Fibroblast of skin of right biceps (primary cell): ENCODE measurements at places on chromosomes 1 and 21.
A peak's percentile ranks its signal among the peaks of the same experiment; 100 is the strongest.

DNA sequence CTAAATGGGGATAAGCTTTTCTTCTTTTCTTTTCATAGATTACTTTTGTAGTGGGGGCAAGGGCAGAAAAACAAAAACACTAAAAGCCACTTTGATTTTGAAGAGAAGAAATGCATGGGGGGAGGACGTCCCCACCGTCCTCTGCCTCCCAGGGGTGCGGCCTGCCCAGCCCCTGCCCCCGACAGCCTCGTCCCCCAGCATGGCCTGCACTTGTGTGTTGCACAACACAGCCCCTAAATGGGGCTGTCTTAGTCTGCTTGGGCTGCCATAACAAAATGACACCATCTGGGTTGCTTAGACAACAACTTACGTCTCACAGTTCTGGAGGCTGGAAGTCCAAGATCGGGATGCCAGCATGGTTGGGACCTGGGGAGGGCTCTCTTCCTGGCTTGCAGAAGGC is 57.3 kb upstream of the TMEM51 start:
- no peak for DNase-seq

- no peak for DNase-seq
These were observed 2.6 kb downstream of the CROCC start for GRCh38 chr1:16924216-16924918.

- no peak for DNase-seq
These were observed 34.0 kb upstream of the SSX2IP start for GRCh38 chr1:84724128-84724860.

DNA sequence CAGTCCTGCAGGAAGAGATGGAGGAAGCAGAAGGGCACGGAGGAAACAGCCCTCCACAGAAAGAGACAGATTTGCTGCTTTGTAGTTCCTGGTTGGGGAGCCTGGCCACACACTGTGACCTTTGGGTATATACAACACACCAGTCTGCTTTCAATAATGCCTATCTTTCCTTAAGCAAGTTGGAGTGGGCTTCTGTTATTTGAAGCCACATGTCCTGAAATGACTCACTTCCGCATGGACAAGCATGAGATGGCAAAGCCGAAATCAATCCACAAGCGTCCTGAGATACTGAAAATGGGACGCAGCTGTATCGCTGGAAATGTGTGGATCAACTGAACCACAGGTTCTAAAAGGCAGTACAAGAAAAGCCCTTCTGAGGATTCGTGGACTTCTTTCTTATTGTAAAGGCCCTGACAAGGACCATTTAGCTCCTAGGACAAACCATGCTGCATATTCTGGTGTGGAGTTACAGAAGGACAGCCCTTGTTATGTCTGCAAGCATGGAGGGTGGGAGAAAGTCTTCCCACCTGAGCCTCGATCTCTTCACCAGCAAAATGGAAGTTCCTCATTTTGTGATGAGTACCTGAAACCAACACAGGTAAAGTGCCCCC is 22.7 kb upstream of the FHAD1 start:
- DNase-seq: no peak

- peak; percentile 27 for DNase-seq
These were observed 290.4 kb downstream of the AKT3 start for GRCh38 chr1:243559575-243560162.

DNA sequence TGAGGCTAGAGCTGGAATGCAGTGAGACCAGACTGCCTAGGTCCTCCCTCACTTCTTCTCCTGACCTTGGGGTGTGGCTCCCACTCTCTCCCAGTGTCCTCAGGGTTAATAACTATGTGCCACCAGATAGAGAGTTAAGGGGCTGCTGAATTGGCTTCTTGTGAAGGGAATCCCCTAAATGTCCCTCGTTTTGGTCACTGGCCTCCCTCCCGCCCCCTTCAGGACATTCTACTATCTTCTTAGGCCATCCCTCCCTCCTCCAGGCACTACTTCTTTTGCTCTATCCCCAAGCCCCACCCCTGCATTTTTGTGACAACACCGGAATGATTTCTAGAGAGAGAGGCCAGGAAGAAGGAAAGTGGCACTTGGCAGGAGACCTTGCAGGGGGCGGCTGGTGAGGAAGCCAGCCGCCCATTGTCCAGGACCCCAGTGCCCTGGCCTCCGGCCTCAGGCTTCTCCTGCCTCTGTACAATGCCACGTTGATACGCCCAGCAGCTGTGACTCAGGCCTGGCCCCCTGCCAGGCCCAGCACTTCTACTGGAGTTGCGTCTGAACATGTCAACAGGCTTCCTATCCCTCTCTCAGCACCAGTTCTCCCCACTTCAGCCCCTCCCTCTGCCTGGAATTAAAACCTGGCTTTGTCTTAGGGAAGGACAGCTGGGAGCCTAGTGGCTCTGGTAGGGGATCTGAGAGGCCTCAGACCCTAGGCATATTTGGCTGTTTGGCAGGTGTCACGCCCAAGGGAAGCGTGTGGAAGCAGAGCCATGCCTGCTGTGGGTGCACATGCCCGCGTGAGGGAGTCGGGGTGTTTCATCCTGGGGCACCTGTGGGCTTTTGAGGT is 9.1 kb downstream of the LMNA start:
- DNase-seq: peak; percentile 98

DNA sequence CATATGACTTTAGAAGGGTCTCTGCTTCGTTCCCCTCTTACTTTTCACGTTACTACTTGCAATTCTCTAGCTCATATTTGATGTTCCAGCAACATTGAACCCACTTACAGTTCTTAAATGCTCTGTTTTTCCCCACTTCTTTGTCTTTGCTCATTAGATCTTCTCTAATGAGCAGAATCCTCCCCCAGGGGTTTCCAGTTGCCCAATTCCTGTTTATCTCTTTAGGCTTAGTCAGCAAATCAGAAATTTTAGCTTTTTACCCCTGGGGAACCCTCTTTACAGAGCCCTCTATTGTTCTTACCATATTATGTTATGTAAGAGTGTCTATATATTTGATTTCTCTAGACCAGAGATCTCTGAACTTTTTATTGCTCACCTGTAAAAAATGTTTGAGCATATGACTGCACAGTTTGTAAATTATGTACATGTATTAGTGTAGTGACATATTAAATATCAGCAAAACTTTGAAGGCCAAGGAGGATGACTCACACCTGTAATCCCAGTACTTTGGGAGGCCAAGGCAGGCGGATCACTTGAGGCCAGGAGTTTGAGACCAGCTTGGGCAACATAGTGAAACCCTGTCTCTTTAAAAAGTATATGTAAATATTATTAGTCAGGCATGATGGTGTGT is 71.4 kb downstream of the FNBP1L start:
- peak; percentile 59 for DNase-seq

DNA sequence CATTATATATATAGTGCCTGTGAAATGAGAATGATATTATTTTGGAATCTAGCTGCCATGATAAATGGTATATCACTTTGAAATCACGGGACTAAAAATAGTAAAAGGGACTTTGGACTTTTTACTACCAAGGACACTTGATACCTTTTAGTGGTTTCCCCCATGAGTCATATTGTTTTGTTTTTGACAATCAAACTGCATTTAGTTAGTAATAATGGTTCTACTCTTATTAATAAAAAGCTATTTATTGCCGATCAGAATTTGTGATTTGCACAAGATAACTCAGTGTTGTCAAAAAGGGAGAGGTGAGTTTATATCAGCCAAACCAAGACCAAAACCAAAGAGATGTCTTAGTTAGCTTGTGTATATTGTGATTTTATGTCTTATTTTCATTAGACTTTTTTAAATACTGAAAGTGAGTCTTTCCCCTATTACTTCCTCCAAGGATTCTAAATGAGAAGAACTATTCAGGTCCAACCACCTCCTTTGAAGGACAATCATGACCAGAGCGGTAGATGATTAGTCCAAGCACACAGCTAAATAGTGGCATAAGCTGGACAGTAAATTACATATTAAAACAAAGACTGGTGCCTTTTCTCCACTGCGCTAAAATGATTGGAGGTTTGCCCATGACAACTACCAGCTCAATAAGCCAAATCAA is 281.7 kb upstream of the ESRRG start:
- DNase-seq: no peak

- DNase-seq: peak; percentile 75
These were observed 708 bp downstream of the CDA start for GRCh38 chr1:20589331-20590278.

DNA sequence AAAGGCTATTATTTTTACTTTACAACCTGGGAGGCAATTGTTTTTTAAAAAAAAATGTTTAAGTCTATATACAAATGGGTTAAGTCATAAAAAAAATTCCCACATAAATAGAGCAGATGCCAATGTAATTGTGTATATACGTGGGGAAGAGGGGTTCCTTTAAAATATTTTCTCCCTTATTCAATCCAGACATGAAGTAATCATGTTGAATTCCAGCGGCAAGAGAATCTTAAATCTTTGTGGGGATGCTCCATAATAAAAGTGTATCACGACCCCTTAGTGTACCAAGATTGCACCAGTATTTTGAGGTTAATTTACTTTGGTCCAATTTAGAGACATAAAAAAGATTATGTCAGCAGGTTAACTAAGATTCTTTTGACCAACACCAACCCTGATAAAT is 62.1 kb downstream of the ARID4B start:
- DNase-seq: peak; percentile 47

GRCh38 chr1:39230261-39231190 is 26.0 kb downstream of the MACF1 start:
- peak; percentile 43 for DNase-seq

GRCh38 chr1:230240446-230241086 is 173.5 kb downstream of the GALNT2 start:
- peak; percentile 8 for DNase-seq

DNA sequence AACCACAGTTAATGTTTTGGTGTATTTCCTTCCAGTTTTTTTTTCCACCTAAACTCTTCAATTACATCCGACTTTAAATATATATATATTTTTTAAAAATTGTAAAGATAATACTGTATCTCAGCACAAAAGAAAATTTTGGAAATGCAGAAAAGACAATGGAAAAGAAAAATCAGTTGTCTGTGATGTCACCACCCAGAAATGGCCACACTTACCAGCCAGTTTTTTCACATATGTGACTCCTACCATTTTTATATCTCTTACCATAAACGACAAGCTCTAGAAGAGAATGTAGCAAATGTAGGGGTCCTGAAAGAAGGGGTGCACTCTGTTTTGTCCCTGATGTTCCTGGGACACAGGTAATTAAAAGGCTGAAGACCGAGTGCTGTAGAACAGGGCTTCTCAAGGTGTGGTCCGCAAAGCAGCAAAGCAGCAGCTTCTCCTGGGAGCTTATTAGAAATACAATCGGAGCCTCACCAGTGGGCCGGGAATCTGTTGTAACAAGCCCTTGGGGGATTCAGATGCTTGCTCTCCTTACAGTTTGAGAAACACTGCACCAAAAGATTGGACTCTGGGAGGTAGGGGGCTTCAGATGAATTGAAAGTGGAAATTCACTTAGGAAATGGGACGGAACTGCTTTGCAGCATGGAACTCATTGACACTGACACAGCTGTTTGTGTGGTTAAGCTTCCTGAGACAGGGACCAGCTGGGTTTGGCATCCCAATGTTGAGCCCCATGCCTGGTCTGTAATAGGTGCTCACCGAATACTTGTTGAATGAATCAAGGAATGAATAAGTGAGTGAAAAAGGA is 44.1 kb downstream of the ALPL start:
- peak; percentile 78 for DNase-seq

GRCh38 chr1:86247597-86248279 is 91.2 kb upstream of the COL24A1 start:
- DNase-seq: peak; percentile 60

DNA sequence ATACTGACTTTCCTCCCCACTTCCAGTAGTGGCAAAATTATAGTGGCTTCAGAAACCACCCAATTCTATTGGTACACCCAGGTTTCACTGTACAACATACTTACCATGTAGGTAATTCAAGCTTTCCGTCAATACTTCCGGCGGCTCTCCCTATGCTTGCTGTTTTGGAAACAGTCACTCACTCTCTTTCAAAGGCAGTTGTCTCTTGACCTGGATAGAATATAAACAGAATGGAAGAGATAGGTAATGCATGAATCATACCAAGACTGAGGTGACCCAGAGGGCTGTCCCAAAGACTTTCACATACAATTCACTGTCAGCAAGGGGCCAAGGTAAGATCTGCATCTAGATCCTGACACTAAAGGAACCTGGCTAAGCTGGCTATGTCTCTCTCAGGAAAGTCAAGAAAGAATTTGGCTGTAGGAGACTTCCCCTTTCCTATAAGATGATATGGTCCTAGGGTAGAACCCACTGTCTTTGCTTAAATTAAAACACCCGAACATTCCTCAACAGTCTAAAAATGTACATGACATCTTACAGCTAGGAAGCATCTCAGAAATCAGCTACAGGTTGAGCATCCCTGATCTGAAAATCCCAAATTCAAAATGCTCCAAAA is 59.6 kb downstream of the LUZP1 start:
- DNase-seq: no peak

DNA sequence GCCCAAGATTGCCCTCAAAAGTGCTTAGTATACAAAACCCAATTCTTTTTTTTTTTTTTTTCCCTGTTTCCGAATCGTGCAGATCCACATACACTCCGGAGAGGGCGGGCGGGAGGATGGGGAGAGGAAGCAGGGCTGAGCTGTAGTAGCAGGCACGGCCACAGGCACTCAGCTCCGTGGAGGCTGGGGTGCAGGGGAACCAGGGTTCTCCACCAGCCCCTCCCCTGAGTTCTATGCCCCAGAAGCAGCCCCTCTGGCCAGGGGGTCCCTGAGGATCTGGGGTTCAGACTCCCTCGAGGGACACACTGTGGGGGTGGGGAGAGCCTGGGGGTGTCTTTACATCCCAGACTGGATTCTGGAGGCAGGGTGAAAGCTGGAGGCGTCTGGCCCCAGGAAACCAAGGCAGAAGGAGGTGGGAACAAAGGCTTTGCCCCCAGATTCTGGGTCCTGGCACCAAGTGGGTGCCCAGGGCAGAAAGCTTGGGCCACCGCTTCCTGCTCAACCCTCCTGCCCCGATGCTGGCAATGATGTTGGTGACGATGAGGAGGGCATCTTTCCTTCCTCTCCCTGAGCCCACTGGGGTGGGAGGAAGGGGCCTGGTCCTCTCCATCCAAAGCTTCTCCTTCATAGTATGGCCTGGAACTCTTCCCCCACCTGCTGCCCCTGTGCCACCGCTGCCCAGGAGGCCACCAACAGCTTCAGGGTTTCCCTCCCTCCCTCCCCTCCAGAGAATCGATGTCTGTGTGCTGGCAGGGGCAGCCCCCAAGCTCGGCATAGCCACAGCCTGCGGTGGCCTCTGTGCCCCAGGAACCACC is 106.4 kb upstream of the TARDBP start:
- DNase-seq: no peak

GRCh38 chr1:174954671-174955669 is 44.8 kb upstream of the CACYBP start:
- DNase-seq: no peak

- DNase-seq: no peak
These were observed 48.7 kb upstream of the RGS18 start for GRCh38 chr1:192109576-192109975.
